Stimulated activated CD8-positive, alpha-beta memory T cell treated with anti-CD3 and anti-CD28 coated beads, Interleukin-4, amount 100 ng/mL, for 4 hours (primary cell): ENCODE measurements at places on chromosomes 12 and 14.

GRCh38 chr12:109606320-109607028 lies 32.9 kb downstream of the MVK start:
- DNase-seq, result no peak

DNA sequence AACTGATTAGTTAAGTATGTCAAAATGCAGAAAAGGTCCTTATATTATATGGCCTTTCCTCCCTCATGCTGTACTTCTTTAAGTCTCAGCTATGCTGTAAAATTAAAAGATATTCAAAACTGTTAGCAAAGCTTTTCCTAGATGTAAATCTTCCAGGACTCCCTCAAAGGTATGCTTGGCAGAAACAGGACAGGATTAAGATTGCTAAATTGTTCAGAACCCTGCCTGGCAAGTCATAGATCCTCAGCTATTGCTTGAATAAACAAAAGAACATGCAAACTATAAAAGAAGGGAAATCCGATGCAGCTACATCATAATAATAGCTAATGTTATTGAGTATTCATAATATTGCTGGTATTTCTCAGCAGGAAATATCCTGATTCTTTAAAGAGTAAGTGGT lies 322.6 kb downstream of the CCDC91 start:
- no peak for DNase-seq

DNA sequence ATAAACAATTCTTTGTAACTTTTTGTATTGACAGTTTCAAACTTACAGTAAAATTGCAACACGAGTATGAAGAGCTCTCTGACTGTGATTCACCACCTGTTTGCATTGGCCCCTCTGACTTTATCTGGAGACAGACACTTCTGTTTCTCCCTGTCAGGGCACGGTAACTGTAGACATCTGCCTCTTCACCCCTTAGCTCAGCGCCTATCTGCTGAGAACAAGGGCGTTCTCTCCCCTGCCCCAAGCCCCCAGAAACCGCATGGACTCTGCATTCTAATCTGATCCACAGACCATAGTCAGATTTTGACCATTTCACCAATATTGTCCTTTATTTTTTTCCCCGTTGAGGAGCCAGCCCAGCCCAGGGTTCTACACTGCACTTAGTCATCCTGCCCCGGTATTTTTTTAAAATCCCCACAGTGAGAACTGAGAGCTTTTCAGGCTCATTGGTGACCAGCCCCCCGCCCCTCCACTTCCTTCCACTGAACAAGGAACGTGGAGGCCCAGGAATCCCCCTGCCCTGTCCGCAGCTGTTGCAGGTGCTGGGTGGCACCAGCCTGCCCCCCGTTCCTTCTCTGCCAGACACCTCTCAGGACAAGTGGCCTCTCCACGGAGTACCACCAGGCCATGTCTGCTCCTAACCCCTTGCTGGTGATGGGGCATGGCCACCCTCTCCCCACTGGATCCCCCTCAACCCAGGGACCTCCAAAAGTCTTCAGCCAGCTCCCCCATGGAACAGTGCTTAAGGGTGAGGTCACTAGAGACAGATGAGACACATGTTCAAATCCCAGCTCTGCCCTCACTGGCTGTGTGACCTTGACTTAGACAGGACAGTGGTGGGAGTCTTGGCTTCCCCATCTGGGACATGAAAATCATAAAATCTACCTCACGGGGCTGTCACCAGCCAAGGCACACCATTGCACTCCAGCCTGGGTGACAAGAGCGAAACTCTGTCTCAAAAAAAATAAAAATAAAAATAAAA lies 11.2 kb downstream of the RHOF start:
- DNase-seq, result no peak

- DNase-seq, result no peak
These were observed 669.2 kb downstream of the DIO2 start for GRCh38 chr14:79542121-79542520.

GRCh38 chr12:46391630-46392029 lies 19.1 kb upstream of the SLC38A2 start:
- no peak for DNase-seq

GRCh38 chr12:99253068-99253467 lies 394.5 kb upstream of the GARIN6 start:
- no peak for DNase-seq
